ENCODE measurements at places on chromosomes 2 and 18. TPM values are rescaled to one million over a fixed set of nuclear protein-coding genes. Genes with fewer than 3 reads are reported as not detected.

The RPRM gene
- not detected for total RNA-seq

The MSGN1 gene
- total RNA-seq, result not detected

The ORC4 gene
- total RNA-seq, result 40.0 TPM

The EVX2 gene
- total RNA-seq, result not detected

The NDC80 gene
- total RNA-seq, result 0.63 TPM

The ANKRD29 gene
- total RNA-seq, result 22.1 TPM

GRCh38 chr2:233051241-233052149 lies 8.6 kb upstream of the INPP5D start:
- peaks cover 5% of the 10 kb centered on the region for H3K27me3 ChIP-seq
- no peaks in the 10 kb centered on the region for H3K4me1 ChIP-seq
- H3K27ac ChIP-seq, result no peak overlapping the region
- no peaks in the 10 kb centered on the region for H3K36me3 ChIP-seq
- no peak for DNase-seq
- no peak overlapping the region for H3K4me3 ChIP-seq

DNA sequence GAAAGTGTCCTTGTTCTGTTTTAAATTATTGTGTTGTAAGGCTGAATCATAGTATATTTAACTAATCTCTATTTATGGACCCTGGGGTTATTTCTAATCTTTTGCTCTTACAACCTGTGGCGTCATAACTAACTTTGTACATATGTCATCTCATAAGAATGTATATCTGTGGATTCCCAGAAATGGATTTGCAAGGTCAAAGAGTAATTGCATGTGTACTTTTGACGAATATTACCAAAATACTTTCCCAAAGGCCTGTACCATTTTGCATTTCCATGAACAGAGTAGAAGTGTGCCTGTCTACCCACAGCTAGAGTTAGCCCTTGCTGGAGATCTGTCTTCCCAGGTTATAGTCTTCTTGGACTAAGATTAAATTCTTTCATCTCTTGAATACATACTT lies 42.8 kb downstream of the SEMA4F start:
- no peaks in the 10 kb centered on the region for H3K27me3 ChIP-seq
- no peak overlapping the region for H3K4me3 ChIP-seq
- no peak for DNase-seq
- no peaks in the 10 kb centered on the region for H3K36me3 ChIP-seq
- H3K4me1 ChIP-seq, result no peaks in the 10 kb centered on the region

DNA sequence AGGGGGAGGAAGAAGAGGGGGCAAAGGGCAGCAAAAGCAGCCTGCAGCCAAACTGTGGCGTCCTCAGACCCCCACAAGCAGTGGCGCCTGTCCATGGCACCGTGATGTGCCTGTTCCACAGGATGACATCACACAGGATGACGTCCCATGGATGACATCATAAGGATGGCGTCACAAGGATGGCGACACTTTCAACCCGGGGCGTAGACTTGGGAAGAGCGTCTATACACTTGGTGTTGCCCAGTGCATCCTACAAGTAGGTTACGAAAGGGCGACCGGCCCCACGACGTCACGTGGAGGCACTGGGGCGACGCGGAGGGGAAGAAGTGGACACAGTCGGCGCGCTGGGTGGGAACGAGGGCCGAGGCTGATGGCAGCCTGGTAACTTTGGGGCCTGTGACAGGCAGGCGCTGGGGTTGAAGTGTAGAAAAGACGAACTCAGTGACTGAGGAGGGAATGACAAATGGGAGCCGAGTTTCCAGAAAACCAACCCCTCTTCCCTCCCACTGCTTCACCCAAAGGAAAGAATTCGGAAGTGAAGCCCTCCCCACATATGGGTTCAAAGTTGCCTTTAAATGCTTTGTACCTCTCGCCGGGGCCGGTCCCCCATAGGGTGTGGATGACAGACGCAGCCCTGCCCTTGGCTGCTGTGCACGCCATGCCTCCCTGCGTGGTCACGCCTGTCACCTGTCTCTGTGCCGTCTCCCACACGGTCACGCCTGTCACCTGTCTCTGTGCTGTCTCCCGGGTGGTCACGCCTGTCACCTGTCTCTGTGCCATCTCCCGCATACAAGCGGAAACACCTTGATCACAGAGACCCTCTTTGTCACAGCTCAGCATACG lies 13.4 kb upstream of the KCNG2 start:
- H3K27ac ChIP-seq, result no peak overlapping the region
- H3K27me3 ChIP-seq, result peaks cover 57% of the 10 kb centered on the region
- H3K4me1 ChIP-seq, result no peaks in the 10 kb centered on the region
- no peak for DNase-seq
- no peaks in the 10 kb centered on the region for H3K36me3 ChIP-seq

DNA sequence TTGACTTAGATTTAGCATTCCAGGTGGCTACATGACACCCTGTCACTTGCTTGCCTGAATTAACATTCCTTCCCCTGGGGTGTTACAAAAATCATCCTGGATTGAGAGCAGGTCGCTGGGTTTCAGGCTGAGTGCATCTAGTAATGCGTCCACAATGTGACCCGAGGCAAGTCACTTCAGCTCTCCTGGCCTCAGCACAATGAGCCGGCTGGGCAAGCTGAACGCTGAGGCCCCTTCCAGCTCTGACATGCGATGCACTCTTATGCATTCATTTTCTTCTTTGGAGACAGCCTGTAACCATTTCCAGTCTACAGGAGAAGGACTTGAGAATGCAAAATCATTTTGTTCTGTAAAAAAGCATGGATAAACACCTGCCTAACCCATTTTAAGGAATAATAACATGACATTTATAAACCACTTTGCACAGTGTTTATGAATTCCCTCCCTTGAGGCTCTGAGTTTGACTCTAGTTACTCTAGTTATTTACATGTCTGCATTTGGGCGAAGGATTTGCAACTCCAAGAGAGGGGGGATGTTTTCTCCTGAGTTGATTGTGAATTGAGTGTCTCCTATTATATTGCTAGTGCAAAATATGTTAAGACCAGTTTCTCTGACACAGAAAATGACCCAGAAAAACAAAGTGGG lies 63.0 kb upstream of the CPO start:
- DNase-seq, result no peak
- H3K36me3 ChIP-seq, result no peaks in the 10 kb centered on the region
- H3K4me1 ChIP-seq, result no peaks in the 10 kb centered on the region
- H3K4me3 ChIP-seq, result no peak overlapping the region

DNA sequence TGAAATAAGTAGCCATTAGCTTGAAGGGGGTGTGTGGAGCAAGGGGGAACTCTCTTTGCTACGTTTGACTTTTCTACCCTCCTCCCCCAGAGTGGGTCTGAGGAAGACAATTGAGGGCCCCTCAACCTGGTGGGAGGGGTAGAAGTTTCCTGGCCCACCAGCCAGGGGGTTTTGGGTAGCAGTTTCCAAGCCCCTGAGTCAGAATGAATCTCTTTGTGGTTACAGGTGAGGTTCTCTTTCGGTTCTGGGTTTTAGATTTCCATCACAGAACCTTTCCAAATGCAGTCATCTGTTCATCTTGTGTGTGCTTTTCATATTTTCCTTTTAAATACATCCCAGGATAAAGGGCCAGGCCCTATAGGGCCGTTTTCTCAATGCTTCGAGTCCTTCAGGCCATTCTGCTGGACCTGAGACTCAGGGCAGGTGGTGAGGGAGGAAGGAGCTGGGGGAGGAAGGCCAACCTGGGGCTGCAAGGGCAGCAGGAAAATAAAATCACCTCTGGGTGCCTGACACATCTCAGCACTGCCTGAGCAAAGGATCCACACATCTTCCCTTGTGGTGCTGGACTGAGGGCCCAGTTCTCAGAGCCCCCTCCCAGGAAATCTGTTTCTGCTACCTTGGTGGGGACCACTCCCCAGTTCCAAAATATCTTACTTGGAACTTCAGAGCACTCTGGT lies 4.7 kb downstream of the LBH start:
- no peak for DNase-seq
- H3K27me3 ChIP-seq, result no peaks in the 10 kb centered on the region
- H3K4me1 ChIP-seq, result no peaks in the 10 kb centered on the region
- no peak overlapping the region for H3K27ac ChIP-seq

GRCh38 chr2:45668509-45668908 lies 17.0 kb downstream of the PRKCE start:
- DNase-seq, result no peak
- no peaks in the 10 kb centered on the region for H3K27me3 ChIP-seq
- peaks cover 8% of the 10 kb centered on the region for H3K4me1 ChIP-seq
- H3K4me3 ChIP-seq, result no peak overlapping the region
- no peak overlapping the region for H3K27ac ChIP-seq
- H3K36me3 ChIP-seq, result no peaks in the 10 kb centered on the region

DNA sequence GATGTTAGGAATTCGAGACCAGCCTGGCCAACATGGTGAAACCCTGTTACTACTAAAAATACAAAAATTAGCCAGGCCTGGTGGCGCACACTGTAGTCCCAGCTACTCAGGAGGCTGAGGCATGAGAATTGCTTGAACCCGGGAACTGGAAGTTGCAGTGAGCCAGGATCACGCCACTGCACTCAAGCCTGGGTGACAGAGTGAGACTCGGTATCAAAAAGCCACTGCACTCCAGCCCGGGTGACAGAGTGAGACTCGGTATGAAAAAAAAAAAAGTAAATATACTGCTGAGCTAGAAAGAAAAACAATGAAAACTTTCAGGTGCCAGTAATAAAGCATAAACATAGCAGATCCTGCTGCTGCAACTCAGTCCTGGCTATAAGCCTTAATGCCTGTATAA lies 73.5 kb downstream of the STRN start:
- H3K4me1 ChIP-seq, result no peaks in the 10 kb centered on the region
- H3K27me3 ChIP-seq, result no peaks in the 10 kb centered on the region
- DNase-seq, result no peak
- H3K36me3 ChIP-seq, result no peaks in the 10 kb centered on the region
- H3K27ac ChIP-seq, result no peak overlapping the region

DNA sequence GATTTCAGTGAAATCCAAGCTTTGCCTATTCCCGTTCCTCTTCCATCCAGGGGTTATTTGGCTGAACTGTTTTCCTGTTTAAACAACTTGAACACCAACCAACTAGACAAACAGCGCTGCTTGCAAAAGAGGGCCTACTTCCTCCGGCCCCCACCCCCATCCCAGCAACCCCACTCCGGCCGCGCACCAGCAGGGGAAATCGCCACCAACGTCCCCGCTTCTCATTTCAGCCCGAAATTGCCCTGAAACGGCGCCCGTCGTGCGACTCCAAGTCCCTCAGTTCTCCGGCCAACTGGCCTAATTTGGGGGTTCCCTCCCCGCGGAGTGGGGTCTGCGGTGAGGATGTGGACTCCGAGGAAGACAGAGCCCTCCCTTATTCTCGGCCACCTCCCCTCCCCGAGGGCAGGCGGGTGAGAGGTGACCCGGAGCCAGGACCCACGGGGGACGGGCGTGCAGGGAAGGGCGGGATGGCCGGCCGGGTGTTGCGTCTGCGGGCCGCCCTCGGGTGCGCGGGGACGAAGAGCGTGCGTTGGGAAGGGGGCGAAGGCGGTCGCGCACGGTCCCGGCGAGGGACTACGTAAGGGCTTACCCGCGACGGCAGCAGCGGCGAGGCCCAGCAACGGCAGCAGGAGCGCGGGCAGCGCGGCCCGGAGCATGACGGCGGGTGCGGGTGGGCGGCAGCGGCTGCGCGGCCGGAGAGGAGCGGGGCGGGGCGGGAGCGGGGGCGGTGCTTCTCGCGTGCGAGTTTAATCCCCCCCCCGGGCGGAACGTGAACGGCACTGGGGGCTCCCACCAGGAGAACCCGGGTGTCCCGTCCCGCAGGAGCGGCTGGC lies at the start of gene CD302:
Gene CD302, minus strand, starts transcription at position 666 of the 833 bp plus-strand sequence. Its CDS starts 10 bp downstream, at position 656.
- peak within 1 kb of the TSS; percentile 71 for H3K27ac ChIP-seq
- DNase-seq, result peak; percentile 62
- peak within 1 kb of the TSS; percentile 60 for H3K4me3 ChIP-seq
- H3K27me3 ChIP-seq, result no peaks in the 10 kb centered on the region
- H3K36me3 ChIP-seq, result no peaks in the 10 kb centered on the region

DNA sequence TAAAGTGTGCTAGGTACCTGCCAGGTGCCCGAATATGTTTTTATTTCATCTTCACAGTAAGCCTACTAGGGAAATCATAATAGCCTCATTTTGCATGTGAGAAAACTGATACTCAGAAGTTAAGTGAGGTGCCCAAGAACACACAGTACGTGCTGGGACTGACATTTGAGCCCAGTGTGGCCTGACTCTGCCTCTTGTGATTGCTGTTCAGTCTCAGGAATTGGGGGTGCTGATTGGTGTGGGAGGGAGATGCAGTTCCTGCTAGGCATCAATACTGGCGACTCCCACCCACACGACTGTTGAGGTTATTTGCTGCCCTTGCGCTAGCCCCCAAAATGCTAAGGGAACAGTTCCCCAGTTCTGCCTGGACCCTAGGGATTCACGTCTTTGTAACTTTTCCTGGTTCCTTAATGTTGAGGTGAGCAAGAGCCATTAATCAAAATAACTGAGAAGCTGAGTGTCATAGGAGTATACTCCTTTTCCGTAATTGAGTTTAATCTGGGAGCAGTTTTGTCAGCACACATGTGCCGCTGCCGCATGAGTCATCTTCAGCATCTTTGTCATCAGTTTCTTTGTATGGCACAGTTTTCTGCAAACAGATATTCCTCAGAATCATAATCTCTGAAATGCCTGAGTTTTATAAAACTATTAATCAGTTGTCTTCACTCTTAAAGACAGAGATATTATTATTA lies 120.7 kb downstream of the NCK2 start:
- no peaks in the 10 kb centered on the region for H3K27me3 ChIP-seq
- H3K4me1 ChIP-seq, result peaks cover 38% of the 10 kb centered on the region
- no peak overlapping the region for H3K4me3 ChIP-seq
- no peaks in the 10 kb centered on the region for H3K36me3 ChIP-seq
- DNase-seq, result no peak

DNA sequence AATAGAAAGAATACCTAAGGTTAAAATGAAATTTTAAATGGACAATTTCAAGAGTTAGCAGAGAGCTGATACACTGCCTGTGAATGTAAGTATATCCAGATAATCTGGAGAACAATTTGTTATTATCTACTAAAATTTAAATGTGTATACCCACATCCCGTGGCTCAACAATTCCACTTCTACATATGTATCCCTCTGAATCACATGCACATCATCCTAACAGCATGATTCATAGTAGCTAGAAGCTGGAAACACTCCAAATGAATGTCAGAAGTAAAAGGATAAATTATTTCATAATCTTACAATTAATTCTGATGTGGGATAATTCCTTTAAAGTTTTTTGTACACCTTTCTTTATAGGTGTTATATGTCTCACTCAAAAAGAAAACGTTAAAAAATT lies 87.9 kb downstream of the CNTNAP5 start:
- H3K4me1 ChIP-seq, result no peaks in the 10 kb centered on the region
- no peak overlapping the region for H3K27ac ChIP-seq
- no peaks in the 10 kb centered on the region for H3K36me3 ChIP-seq
- H3K4me3 ChIP-seq, result no peak overlapping the region
- DNase-seq, result no peak

- no peaks in the 10 kb centered on the region for H3K36me3 ChIP-seq
- H3K27ac ChIP-seq, result no peak overlapping the region
- no peak for DNase-seq
- no peaks in the 10 kb centered on the region for H3K4me1 ChIP-seq
- H3K4me3 ChIP-seq, result no peak overlapping the region
Measured at GRCh38 chr2:108884619-108885018, 98.0 kb downstream of the CCDC138 start.

- no peak for DNase-seq
- no peaks in the 10 kb centered on the region for H3K36me3 ChIP-seq
- no peak overlapping the region for H3K4me3 ChIP-seq
- H3K27me3 ChIP-seq, result no peaks in the 10 kb centered on the region
- H3K27ac ChIP-seq, result peak overlapping the region; percentile 69
Measured at GRCh38 chr18:63288311-63288710, 31.3 kb downstream of the BCL2 start.

Data from tibial nerve (tissue), 4 donors.